Renal cortical epithelial cell (primary cell): ENCODE measurements at places on chromosomes 11 and 22. TPM values are rescaled to one million over a fixed set of nuclear protein-coding genes. Genes with fewer than 3 reads are reported as not detected.

Gene IGF2
- 0.75 TPM in 1 of 2 replicates, not detected in the other for total RNA-seq

Gene TMEM258
- total RNA-seq = 18.3 and 38.9 TPM in 2 replicates

Gene RCN1
- total RNA-seq = 245 and 372 TPM in 2 replicates

Gene SCN3B
- total RNA-seq = 0.20 and 0.35 TPM in 2 replicates

Gene HPX
- 0.20 TPM in 1 of 2 replicates, not detected in the other for total RNA-seq

Gene HTR3A
- 0.35 TPM in 2 replicates for total RNA-seq

Gene MRGPRE
- total RNA-seq = not detected in 2 replicates

Gene GRAMD1B
- total RNA-seq = 0.69 and 2.0 TPM in 2 replicates

Gene SGSM1
- not detected in 2 replicates for total RNA-seq

Gene RAC2
- 3.5 and 13.7 TPM in 2 replicates for total RNA-seq

Gene CALCB
- total RNA-seq = 0.15 TPM in 1 of 2 replicates, not detected in the other
